ENCODE measurements at places on chromosomes 16 and 17.
A peak's percentile ranks its signal among the peaks of the same experiment; 100 is the strongest.

DNA sequence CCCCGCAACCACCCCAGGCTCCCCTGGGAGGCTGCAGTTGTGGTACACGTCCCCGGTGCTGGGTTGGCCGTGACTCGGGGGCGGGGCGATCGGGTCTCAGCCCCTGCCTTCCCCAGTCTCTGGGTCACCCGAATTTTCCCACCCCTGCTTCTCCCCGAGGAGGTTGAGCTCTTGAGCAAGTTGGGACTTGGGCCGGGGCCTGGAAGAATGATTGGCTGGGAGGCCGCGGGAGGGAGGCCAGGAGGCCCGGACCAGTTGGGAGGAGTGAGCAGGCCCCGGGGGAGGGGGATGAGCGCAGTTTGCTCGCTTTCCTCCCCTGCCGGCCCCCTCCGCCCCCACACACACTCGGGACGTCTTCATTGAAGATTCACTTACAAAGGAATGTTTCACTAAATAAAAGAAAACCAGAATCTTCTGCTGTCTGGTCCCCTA is 4.5 kb upstream of the HEXIM1 start:
- peak; percentile 52 for DNase-seq

DNA sequence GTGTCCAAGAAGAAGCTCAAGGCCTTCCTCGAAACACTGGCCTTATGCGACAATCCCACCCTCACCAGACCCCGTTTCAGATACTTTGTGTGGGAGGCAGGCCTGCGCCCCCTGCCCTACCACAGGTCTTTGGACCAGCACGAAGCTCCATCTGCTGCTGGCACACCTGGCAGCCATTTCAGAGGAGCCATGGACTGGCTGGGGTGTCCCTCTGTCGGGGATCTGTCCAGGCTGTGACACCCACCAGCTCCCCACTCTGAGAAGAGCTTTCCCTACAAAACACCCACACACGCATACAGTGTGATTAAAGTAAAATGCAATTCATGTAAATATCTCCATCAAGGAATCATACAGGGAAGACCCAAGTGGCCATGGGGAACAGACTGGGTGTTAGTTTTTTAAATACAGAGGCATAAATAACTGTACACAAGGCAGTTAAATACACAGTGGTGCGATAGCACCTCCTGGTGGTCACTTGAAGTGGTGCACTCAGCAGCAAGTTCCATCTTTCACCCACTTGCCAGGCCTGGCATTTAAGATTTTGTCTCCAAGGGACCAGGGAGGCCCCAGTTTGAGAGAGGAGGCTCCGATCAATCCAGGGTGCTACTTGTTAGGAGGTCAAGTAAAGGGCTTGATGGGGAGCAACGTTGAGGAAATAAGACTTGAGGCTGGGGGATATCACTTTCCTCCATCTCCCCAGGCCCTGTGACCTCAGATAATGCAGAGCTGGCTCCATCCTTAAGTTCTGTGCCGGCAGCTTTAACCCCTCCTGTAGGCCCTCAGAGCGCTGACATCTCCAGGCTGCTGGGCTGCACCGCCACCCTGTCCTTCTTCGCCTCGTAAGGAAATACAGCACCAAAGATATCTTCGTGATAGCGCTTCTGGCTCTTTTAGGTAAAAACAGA is 43.6 kb downstream of the NOS2 start:
- peak; percentile 61 for DNase-seq

GRCh38 chr17:69879576-69879975 is 195.4 kb upstream of the KCNJ16 start:
- DNase-seq, result no peak

DNA sequence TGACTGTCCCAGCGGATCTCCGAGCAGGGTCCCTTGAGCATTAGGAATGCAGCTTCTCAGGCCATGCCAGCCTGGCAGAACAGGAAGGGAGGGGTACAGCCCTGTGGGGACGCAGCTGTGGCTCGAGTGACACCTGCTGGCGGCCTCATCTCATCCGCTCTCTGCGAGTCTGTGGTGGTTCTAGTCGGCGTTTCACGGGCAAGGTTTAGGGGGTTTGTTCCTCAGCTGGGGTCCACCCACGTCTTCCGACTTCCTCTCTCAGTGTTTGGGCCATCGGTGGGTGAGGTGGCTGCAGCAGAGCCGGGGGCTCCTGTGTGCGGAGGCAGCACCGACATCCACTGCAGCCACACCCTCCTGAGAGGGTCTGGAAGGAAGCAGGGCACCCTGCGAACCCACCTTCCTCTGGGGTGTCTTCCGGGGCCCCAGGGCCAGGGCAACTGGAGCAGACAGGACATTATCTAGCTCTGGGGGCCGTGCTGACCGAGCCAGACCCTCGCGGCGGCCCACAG is 33.3 kb downstream of the JPH3 start:
- peak; percentile 81 for DNase-seq

DNA sequence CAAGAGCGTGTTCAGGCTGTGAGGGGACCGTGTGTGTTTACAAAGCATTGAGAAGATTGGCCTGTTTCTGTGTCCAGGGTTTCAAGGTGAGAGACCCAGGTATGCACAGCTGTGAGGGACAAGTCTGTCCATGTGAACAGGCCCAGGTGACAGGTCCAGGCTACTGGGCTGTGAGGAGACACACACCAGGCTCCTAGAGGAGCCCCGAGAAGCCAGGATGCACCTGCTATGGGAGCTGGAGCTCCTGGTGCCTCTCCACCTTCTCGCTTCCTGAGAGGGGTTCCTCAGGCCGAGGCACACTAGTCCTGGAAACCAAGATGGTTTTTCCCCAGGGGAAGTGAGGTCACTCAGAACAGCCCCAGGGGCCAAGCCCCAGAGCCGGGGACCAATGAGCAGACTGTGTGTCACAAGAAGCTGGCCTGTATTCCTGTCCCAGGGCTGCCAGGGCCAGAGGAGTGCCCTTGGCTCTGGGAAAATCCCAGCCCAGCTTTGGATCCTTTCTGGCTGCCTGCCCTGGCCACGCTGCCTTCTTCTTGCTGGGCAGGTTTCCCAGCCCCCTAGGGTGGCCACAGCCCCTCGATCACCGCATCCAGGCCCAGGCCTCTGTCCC is 153.4 kb upstream of the PLCG2 start:
- peak; percentile 60 for DNase-seq
